ENCODE measurements at places on chromosomes 13 and 19.
A peak's percentile ranks its signal among the peaks of the same experiment; 100 is the strongest.

- H3K4me3 ChIP-seq, result no peak overlapping the region
- H3K4me1 ChIP-seq, result peaks cover 12% of the 10 kb centered on the region
- no peak overlapping the region for H3K27ac ChIP-seq
- peaks cover 11% of the 10 kb centered on the region for H3K36me3 ChIP-seq
- no peak for DNase-seq
Observed at GRCh38 chr13:25901460-25902376, 150.1 kb downstream of the SHISA2 start.

- H3K4me1 ChIP-seq, result no peaks in the 10 kb centered on the region
- no peaks in the 10 kb centered on the region for H3K36me3 ChIP-seq
- H3K27me3 ChIP-seq, result no peaks in the 10 kb centered on the region
- no peak for DNase-seq
- no peak overlapping the region for H3K4me3 ChIP-seq
- H3K27ac ChIP-seq, result no peak overlapping the region
Observed at GRCh38 chr13:41971848-41972247, 10.9 kb upstream of the VWA8 start.

DNA sequence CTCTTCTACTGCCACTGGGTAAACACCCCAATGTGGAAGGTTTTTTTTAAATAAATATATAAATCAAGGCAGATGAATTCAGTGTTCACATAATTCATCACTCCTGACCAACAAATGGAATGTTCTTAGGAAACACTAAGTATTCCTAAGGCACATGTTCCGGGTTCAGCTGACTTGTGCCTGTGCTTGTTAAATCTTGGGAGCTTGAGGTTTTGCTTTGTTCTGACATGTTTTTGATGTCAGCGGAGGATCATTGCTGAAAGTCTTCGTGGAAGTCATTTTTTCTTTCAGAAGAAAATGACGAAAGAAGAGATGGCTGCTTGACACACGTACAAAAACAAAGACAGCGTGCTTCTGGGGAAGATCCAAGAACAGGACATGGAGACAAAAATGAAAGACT, 185.8 kb downstream of the MZT1 start:
- H3K36me3 ChIP-seq, result no peaks in the 10 kb centered on the region
- no peaks in the 10 kb centered on the region for H3K4me1 ChIP-seq
- no peak for DNase-seq
- H3K27me3 ChIP-seq, result no peaks in the 10 kb centered on the region

GRCh38 chr19:39362682-39363657, 20.7 kb downstream of the SAMD4B start:
- no peak for DNase-seq
- H3K27ac ChIP-seq, result peak overlapping the region; percentile 75
- no peaks in the 10 kb centered on the region for H3K27me3 ChIP-seq
- H3K4me1 ChIP-seq, result no peaks in the 10 kb centered on the region

DNA sequence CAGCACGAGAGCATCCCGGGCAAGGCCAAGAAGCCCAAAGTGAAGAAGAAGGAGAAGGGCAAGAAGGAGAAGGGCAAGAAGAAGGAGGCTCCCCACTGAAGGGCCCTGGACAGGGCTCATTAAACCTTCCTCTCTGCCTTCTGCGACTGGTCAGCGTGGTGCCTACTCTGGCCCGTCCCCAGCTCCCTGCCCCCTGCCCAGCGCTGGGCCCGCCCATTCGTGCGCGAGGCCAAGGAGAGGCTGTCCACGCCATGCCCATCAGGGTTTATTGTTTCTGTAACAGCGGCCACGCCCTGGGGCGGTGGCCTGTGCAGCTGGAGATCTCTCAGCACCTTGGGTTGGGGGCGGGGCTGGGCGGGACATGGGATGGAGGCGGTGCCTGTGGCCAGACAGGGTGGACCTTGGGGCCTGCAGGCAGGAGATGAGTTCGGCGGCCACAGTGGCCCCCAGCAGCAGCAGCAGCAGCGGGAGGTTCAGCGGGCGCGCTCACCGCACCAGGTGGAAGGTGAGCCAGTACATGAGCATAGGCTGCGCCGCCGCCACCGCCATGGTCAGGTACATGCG, 897 bp downstream of the C19orf33 start:
- DNase-seq, result no peak
- H3K27ac ChIP-seq, result no peak overlapping the region
- no peaks in the 10 kb centered on the region for H3K27me3 ChIP-seq
- peaks cover 7% of the 10 kb centered on the region for H3K4me1 ChIP-seq
- H3K4me3 ChIP-seq, result no peak overlapping the region
- H3K36me3 ChIP-seq, result no peaks in the 10 kb centered on the region

GRCh38 chr13:110421696-110422385, 114.8 kb downstream of the COL4A2 start:
- no peaks in the 10 kb centered on the region for H3K27me3 ChIP-seq
- peaks cover 27% of the 10 kb centered on the region for H3K4me1 ChIP-seq
- H3K27ac ChIP-seq, result no peak overlapping the region

DNA sequence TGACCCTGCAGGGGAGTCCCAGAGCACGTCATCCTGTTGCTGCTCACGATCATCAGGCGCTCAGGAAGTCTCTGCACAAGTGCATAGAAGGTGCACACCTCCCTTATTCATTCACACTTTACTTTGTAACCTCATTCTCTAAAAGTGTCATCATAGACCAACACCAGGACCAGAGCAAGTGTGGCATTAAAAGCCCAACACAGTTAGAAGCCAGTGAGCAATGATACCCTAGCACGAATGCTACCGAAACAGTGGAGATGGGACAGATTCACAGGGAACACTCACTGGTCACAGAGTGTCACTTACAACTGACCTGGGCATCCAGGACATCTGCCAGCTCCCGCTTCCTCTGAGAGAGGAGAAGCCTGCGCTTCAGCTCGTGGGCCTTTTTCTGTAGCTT, 17.0 kb downstream of the HAUS8 start:
- no peak overlapping the region for H3K27ac ChIP-seq
- no peak overlapping the region for H3K4me3 ChIP-seq
- H3K27me3 ChIP-seq, result no peaks in the 10 kb centered on the region

DNA sequence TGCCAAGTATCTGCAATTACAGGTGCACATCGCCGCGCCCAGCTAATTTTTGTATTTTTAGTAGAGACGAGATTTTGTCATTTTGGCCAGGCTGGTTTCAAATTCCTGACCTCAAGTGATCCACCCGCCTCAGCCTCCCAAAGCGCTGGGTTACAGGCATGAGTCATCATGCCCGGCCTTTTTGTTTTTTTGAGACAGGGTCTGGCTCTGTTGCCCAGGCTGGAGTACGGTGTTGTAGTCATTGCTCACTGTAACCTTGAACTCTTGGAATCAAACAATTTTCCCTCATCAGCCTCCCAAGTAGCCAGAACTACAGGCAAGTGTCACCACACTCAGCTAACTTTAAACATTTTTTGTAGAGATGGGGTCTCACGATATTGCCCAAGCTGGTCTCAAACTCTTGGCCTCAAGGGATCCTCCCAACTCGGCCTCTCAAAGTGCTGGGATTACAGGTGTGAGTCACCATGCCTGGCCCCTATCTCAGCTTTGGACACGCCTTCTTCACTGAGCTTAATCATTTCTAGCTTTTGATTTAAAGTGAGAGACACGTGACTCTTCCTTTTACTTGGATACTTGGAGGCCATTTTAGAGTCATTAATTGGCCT, 4.0 kb upstream of the IRGC start:
- H3K27ac ChIP-seq, result no peak overlapping the region
- peaks cover 9% of the 10 kb centered on the region for H3K27me3 ChIP-seq
- no peaks in the 10 kb centered on the region for H3K36me3 ChIP-seq

- H3K36me3 ChIP-seq, result peaks cover 15% of the 10 kb centered on the region
- DNase-seq, result no peak
- H3K4me3 ChIP-seq, result no peak overlapping the region
- peaks cover 2% of the 10 kb centered on the region for H3K27me3 ChIP-seq
- H3K4me1 ChIP-seq, result no peaks in the 10 kb centered on the region
Observed at GRCh38 chr19:10683064-10683426, 18.2 kb upstream of the QTRT1 start.

DNA sequence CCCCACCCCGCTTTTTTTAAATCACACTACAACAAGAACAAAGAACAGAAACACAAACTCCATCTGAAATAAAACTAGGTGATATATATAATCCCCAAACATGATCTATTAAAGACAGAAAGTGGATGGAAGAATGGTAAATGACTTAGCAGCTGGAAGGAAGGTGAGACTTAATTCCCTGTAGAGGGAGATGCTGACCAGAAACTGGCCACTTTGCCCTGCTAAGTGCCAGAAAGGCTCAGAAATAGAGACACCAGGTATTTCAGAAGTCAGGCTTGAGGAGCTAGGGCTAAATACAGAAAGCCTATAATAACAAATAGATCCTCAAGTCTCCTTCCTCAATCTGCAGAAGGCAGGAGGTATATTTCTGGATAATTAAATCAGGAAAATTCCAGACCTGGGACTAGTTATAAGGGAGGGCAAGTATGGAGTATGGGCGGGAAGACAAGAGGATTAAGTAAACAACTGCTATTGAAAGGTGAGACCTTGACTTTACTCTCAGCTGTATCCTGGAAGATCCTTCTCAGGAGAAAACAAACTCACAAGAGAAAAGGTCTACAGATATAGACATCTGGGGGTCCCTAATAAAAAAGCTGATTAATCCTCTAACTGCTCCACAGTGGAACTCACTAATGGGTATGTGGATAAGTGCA, 32.2 kb downstream of the MTRF1 start:
- peaks cover 4% of the 10 kb centered on the region for H3K36me3 ChIP-seq
- H3K27ac ChIP-seq, result no peak overlapping the region
- DNase-seq, result no peak
- H3K4me3 ChIP-seq, result no peak overlapping the region
- no peaks in the 10 kb centered on the region for H3K27me3 ChIP-seq

DNA sequence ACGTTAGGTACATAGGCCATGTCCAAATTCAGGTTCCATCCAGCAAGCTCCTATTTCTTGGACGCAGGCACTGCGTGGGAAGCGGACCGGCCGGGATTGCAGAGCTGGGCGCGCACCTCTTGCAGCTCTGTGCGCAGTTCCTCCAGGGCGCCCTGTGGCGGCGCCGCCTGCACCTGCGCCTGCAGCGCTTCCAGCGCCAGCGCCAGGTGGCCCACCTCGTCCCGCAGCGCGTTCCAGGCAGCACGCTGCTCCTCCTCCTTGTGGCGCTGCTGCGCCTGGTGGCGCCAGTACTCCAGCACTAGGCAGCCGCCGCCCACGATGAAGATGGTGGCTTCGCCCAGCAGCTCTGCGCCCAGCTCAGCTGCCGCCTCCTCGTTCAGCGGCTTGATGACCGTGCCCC, 31.1 kb downstream of the OPA3 start:
- H3K36me3 ChIP-seq, result no peaks in the 10 kb centered on the region
- DNase-seq, result no peak
- H3K27ac ChIP-seq, result no peak overlapping the region

GRCh38 chr19:3309724-3310123, 56.7 kb upstream of the NFIC start:
- DNase-seq, result no peak
- no peak overlapping the region for H3K27ac ChIP-seq
- H3K27me3 ChIP-seq, result peaks cover 61% of the 10 kb centered on the region
- H3K4me3 ChIP-seq, result no peak overlapping the region
- no peaks in the 10 kb centered on the region for H3K36me3 ChIP-seq
- no peaks in the 10 kb centered on the region for H3K4me1 ChIP-seq

GRCh38 chr13:86907156-86907555, 764.0 kb upstream of the SLITRK5 start:
- H3K27me3 ChIP-seq, result no peaks in the 10 kb centered on the region
- H3K36me3 ChIP-seq, result no peaks in the 10 kb centered on the region
- H3K27ac ChIP-seq, result no peak overlapping the region
- no peak overlapping the region for H3K4me3 ChIP-seq

GRCh38 chr13:42533336-42533591, 40.7 kb upstream of the TNFSF11 start:
- DNase-seq, result no peak
- no peak overlapping the region for H3K27ac ChIP-seq
- H3K36me3 ChIP-seq, result no peaks in the 10 kb centered on the region
- no peaks in the 10 kb centered on the region for H3K4me1 ChIP-seq
- no peaks in the 10 kb centered on the region for H3K27me3 ChIP-seq

- no peak overlapping the region for H3K4me3 ChIP-seq
- H3K36me3 ChIP-seq, result no peaks in the 10 kb centered on the region
- H3K27me3 ChIP-seq, result no peaks in the 10 kb centered on the region
- no peak overlapping the region for H3K27ac ChIP-seq
Observed at GRCh38 chr13:35648201-35648600, 171.7 kb upstream of the MAB21L1 start.

DNA sequence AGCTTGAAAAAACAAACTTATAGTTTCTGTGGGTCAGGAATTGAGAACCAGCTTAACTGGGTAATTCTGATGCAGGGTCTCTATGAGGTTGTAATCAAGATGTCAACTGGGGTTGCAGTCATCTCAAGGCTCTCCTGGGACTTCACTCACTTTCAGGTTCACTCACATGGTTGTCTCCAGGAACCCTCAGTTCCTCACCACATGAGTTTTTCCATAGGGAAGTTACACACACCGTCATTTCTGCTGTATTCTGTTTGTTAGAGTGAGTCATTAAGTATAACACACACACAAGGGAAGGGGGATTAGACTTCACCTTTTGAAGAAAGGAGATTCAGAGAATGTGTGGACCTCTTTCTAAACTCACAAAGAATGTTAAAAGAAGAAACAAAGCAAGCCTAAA, 34.9 kb upstream of the MLNR start:
- H3K27me3 ChIP-seq, result no peaks in the 10 kb centered on the region
- DNase-seq, result no peak
- H3K4me1 ChIP-seq, result no peaks in the 10 kb centered on the region
- H3K36me3 ChIP-seq, result peaks cover 16% of the 10 kb centered on the region
- no peak overlapping the region for H3K4me3 ChIP-seq

DNA sequence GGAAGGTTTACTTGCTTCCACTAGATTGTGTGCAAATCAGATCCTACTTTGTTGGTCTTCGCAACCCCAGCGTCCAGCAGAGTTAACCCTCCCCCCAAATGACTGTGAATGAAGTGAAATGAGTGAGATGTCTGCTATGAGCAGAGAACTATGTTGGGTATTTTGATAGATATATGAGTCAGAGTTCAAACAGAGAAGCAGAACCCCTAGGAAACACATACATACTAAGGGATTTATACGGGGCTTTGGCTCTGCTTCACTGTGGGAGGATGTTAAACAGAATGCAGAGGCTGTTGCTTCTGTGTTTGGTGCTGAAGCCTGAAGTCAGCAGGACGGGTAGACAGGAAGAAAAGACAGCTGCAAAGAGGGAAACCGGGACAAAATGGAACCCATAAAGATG, 197.0 kb downstream of the MZT1 start:
- H3K27me3 ChIP-seq, result peaks cover 10% of the 10 kb centered on the region
- peaks cover 15% of the 10 kb centered on the region for H3K4me1 ChIP-seq
- DNase-seq, result no peak
